Posterior cingulate gyrus (tissue), 11 donors: ENCODE measurements at places on chromosomes 16 and 17.
A peak's percentile ranks its signal among the peaks of the same experiment; 100 is the strongest.

- no peak for DNase-seq
Observed at GRCh38 chr17:69093279-69093789, 32.6 kb upstream of the ABCA9 start.

DNA sequence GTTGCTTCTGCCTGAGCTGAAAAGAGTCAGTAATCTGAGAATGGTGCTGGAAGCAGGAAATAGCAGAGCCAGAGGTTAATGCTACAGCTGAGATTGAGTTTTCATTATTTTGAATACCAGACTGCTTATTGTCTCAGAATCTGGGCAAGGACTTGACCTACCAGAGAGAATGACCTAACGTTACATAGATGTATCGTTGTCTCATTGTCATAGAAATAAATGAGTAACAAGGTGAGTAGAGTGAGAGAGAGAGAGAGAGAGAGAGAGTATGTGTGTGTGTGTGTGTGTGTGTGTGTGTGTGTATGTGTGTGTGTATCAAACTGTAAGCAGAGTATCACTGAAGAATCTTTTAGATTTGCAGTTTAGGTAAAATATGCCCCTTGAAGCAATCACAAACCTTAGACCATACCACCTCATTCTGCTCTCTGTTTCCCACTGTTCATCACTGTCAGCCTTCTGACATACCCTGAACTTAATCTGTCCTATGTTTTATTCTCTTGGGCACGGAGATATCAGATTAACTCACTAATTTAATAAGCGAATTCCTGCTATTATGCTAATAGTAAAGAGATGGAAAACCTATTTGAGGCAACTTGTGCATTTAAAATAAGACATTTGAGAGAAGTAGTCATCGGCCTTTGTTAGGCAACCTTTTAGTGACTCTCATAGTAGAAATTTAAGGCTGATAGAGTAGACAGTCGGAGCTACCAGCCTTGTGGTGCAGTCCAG is 87.8 kb downstream of the CYB561 start:
- no peak for DNase-seq

- DNase-seq, result no peak
Observed at GRCh38 chr16:24075931-24076716, 180.0 kb upstream of the CACNG3 start.

GRCh38 chr17:17140590-17140980 is 65.5 kb downstream of the PLD6 start:
- DNase-seq, result no peak

- DNase-seq, result no peak
Observed at GRCh38 chr17:61555127-61555566, 35.9 kb downstream of the NACA2 start.

DNA sequence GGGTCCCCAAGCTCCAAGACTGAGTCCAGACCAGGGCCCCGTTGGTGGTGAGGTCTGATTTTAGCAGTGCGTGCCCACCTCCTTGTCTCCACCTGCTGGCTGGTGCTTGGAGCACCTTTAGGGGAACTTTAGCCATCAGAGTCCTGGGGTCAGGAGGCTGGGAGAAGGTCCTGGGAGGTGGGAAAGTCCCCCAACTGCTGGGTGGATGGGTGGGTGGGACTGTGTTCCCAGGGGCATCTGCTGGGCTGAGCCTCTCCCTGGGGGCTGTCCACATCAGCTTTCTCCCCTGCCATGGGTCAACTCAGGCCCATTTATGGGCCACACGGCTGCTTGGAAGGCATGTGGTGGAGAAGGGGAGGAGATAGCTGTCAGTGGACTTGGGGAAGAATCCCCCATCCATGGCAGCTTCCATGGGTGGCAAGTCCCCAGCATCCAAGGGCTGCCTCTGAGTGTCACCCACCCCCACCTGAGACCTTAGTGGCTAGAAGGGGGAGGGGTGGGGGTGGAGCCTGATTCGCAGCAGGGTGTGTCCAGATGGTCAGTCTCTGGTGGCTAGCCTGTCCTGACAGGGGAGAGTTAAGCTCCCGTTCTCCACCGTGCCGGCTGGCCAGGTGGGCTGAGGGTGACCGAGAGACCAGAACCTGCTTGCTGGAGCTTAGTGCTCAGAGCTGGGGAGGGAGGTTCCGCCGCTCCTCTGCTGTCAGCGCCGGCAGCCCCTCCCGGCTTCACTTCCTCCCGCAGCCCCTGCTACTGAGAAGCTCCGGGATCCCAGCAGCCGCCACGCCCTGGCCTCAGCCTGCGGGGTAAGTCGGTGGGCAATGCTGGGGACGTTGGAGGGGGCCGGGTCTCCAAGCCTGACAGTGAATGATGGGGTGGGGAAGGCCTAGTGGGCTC is at the start of gene TRPV2:
Gene TRPV2 (plus strand): TSS at position 541 of the 894 bp plus-strand sequence. CDS start 2,098 bp downstream, outside the sequence.
- DNase-seq, result no peak

DNA sequence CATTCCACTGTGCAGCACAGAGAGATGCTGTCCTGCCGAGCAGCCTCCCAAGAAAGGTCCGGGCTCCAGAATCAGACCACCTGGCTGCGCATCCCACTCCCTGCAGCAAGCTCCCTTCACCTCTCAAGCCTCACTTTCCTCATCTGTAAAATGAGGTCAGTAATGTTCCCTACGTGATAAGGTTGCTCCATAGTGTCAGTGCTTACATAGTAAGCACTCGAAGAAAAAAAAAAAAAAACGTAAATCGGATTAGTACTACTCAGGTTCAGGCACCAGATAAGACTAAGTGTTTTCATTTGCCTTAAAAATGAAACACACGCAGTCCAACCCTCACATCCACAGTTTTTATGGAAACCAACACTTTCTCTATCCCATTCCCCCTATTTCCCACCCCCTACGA is 76.7 kb downstream of the CCT6B start:
- DNase-seq, result no peak

GRCh38 chr16:87729266-87729954 is 36.4 kb downstream of the KLHDC4 start:
- DNase-seq, result no peak

- no peak for DNase-seq
Observed at GRCh38 chr16:53220585-53220984, 165.8 kb downstream of the CHD9 start.

- DNase-seq, result no peak
Observed at GRCh38 chr16:29158785-29159184, 173.9 kb downstream of the LAT start.

- no peak for DNase-seq
Observed at GRCh38 chr17:83125515-83126274, 46.3 kb downstream of the METRNL start.

- DNase-seq, result no peak
Observed at GRCh38 chr17:7437369-7437863, 1.9 kb upstream of the FGF11 start.

GRCh38 chr17:47797797-47798196 is 23.8 kb downstream of the OSBPL7 start:
- DNase-seq, result no peak

DNA sequence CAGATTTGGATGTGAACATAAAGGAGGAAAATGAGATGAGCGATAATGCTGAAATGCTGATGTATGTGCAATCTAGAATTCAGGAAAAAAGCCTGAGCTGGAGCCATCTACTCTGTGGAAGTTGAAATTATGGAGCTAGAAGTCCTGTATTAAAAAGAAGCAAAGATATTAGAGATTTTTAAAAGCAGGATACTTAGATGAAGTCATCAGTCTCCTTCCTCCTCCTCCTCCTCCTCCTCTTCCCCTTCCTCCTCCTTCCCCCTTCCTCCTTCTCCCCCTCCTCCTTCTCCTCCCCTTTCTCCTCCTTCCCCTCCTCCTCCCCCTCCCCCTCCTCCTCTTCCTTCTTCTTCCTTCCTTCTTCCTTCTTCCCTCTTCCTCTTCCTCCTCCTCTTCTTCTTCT is 823.8 kb upstream of the CA10 start:
- DNase-seq, result no peak

- no peak for DNase-seq
Observed at GRCh38 chr16:13414154-13414553, 505.8 kb upstream of the ERCC4 start.

GRCh38 chr16:30413112-30413806 is 5.9 kb downstream of the ZNF771 start:
- DNase-seq, result no peak

DNA sequence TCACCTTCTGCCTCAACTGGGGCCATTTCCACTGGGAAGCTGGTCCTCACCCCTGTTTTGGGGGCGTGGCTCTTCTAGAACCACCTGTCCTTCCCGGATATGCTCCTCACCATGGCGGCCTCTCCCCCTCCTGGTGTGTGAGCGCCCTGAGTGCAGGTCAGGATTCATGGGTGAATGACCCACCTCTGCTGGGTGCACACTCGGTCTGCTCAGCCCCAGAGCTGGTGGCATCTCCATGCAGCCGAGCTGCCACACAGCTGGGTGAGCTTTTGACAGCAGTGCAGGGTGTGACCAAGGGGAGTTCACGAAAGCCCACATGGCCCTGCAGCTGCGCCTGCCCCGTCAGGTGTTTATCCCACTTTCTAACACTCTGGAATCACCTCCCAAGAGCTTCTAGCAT is 27.3 kb downstream of the GRIN2C start:
- no peak for DNase-seq

- no peak for DNase-seq
Observed at GRCh38 chr16:73616166-73616753, 568.3 kb upstream of the ZFHX3 start.

GRCh38 chr17:75917141-75917916 is 12.6 kb upstream of the MRPL38 start:
- DNase-seq, result no peak

DNA sequence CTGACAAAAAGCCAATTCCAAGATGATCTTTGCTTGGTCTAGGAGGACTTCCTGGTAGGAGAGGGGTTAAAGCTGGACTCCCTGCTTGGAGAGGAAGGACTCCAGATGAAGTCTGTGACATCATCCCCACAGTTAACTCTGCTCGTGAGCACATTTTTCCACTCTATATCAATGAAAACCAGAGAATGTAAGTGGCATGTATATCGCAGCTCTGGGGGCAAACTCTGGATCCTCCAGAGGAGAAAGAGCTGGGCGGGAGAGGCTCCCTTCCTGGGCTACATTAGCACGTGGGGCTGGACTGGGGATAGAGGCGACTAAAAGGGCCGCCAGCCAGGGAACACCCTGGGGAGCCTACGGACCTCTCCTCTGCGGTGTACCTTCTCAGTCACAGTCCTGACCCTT is 34.1 kb downstream of the HIC1 start:
- no peak for DNase-seq

DNA sequence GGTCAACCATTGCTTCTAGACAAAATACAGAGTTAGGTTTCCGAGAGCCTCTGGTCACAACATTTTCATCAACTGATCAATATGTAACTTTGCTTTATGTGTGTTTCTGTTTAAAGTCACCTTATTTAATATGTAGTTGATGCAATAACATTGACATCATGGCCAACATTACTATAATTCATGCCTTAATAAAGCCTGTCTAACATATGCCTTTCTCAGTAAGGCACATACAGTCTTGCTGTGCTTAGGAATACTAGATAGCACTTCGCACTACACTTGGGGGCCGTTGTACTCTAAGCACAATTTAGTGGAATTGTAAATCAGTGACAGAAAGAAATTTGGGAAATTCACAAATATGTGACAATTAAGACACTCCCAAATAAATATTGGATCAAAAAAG is 9.6 kb upstream of the SCNN1G start:
- DNase-seq, result no peak

GRCh38 chr16:74257061-74257460 is 39.6 kb upstream of the PSMD7 start:
- DNase-seq, result no peak

- no peak for DNase-seq
Observed at GRCh38 chr16:75575958-75576357, 9.8 kb downstream of the GABARAPL2 start.

DNA sequence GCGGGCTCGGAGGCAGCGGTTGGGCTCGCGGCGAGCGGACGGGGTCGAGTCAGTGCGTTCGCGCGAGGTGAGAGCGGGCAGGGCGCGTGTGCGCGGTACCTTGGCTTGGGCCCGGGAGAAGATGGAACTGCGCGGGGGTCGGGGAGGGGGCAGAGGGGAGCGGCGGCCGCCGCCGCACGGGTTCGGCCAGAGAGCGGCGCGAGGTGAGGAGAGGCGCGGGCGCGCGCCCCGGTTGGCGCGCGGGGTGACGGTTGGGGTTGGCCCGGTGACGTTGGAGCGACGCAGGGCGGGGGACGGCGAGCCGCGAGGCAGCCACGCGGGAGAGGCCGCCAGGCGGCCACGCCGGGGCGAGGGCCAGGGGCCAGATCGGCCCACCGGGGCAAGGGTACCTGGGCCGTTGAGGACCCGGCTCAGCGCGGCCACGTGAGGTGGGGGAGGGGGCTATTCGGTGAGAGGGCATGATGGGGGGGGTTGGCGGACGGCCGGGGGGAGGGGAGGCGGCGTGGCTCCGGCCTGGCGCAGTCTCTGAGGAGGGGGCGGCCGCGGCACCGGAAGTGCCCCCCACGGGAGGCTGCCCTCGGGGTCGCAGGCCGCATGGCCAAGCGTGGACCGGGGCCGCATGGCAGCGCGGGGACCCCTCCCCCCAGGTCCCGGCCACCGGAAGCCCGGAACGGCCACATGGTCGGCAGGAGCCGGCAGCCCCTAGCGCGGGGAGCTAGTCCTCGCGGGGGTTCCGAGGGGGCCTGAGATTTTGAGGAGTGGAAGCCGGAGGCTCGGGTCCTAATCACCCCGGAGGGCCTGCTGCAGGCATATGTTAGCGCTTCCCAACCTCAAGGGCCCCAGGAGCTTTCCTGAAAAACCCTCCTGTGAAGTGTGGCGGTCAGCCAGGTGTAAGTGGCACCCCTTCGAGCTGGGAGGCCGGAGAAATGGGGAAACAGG is 527 bp downstream of the EIF5A start:
- peak; percentile 35 for DNase-seq

DNA sequence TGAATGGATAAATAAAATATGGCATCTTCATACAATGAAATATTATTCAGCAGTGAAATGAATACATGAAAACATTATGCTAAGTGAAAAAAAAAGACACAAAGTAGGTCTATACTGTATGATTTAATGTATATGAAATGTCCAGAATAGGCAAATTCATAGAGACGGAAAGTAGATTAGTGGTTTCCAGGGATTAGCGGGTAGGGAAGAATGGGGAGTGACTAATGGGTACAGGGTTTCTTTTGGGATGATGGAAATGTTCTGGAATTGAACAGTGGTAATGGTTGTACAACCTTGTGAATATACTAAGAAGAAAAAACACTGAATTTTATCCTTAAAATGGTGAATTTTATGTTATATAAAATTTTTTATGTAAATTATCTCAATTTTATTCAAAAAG is 8.5 kb upstream of the MYCBPAP start:
- DNase-seq, result no peak

GRCh38 chr17:57834146-57834741 is 15.6 kb downstream of the MRPS23 start:
- DNase-seq, result peak; percentile 83

- DNase-seq, result no peak
Observed at GRCh38 chr17:18267927-18268711, 7.7 kb downstream of the MIEF2 start.

DNA sequence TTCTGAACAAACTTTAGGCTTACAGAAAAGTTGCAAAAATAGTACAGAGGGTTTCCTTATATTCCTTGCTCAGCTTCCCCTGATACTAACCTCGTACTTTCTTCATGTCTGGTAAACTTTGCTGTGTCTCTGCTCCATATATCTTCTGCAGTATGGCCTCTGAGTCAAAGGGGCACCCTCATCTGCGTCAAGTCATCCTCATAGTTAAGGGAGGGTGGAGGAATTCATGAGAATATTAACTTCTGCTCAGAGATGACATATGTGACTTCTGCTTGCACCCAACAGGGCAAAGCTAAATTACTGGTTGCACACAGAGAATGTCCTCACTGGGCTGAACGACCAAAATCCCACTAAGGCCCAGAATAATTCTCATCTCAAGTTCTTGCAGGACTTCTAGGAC is 4.3 kb upstream of the CCL7 start:
- DNase-seq, result no peak
